ENCODE measurements at places on chromosomes 1 and 21. TPM values are rescaled to one million over a fixed set of nuclear protein-coding genes. Genes with fewer than 3 reads are reported as not detected.

Gene PGBD2
- total RNA-seq, result 4.1 TPM

Gene PTPN22
- total RNA-seq, result 74.6 TPM

- peaks cover 72% of the 10 kb centered on the region for H3K4me1 ChIP-seq
- no peaks in the 10 kb centered on the region for H3K27me3 ChIP-seq
- H3K27ac ChIP-seq, result peak overlapping the region; percentile 93
Measured at GRCh38 chr1:101264697-101265096, 27.9 kb downstream of the S1PR1 start.

DNA sequence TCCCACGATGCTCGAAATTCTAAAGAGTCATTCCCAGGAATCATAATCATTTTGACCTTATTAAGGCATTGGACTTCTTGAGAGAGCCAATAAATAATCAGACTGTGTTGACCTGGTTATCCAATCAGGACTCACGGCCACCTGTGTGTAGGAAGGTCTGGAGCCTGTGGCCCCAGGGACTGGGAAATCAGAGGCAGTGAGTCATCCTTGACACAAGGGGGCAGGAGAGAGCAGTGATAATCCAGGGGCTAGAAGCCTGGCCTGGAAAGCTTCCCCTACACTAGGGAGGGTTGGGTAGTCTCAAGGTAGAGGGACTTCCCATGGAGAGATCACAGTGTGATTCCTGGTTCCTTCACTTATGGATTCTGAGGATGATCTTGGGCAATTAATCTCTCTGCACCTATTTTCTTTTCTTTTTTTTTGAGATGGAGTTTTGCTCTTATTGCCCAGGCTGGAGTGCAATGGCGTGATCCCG, 4.7 kb downstream of the MR1 start:
- H3K36me3 ChIP-seq, result peaks cover 50% of the 10 kb centered on the region
- H3K4me1 ChIP-seq, result peaks cover 75% of the 10 kb centered on the region
- H3K4me3 ChIP-seq, result no peak overlapping the region

DNA sequence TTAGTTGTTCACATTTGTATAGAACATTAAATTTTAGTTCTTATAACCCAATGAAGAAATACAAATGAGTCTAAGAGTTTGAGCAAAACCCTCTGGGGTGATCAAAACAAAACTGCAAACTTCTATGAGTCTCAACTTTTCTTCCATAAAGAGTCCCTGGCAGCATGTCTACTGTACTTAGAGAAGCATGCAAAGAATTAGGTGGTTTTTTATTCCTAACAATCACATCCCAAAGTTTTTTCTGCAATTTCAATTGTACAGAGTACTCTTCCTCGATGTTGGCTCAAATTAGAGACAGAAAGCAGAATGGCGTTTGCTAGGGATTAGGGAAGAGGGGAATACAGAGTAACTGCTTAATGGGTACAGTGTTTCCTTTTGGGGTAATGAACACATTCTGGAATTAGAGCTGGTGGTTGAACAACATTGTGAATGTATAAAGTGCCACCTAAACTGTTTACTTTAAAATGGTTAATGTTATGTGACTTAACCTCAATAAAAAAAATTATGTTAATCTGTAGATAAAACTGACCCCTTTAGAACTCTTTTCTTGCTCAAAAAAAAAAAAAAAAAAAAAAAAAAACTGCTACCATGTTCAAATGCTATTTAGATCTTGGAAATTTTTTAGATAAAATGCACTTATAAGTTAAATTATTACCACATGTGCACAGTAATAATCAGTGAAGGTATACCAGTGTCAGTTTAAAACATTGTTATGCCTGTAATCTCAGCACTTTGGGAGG, 4.8 kb downstream of the RC3H1 start:
- peaks cover 36% of the 10 kb centered on the region for H3K4me1 ChIP-seq
- no peak overlapping the region for H3K4me3 ChIP-seq
- H3K27ac ChIP-seq, result no peak overlapping the region
- H3K36me3 ChIP-seq, result peaks cover 29% of the 10 kb centered on the region
- H3K27me3 ChIP-seq, result no peaks in the 10 kb centered on the region

DNA sequence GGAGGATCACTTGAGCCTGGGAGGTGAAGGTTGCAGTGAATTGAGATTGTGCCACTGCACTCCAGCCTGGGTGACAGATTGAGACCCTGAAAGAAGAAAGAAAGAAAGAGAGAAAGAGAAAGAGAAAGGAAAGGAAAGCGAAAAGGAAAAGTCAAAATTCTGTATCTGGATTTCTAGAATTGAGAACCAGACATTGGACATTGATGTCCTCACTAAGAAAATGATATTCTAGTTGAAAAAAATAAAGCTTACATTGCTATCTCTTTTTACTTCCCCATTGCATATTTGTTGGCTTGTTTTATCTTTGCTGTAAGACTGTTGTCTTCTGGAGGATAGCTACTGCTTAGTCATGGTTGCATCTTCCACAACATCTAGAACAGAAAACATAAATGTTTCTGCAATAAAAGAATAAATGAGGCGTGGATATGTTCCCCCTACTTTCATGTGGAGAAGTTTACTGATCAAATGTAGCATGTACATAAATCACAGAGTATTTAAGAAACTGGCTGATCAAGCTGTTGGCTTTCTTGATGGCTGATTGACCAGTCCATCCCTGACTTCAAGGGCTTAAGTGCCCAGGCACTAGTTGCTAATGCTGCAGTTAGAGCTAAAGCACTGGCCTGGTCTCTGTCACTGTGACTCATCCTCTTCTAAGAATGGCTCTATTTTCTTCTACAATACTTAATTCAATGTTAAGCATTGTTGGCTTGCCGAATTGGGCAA, 17.7 kb downstream of the CD53 start:
- H3K27me3 ChIP-seq, result no peaks in the 10 kb centered on the region
- no peak for DNase-seq
- H3K4me1 ChIP-seq, result peaks cover 92% of the 10 kb centered on the region
- H3K36me3 ChIP-seq, result peaks cover 86% of the 10 kb centered on the region
- no peak overlapping the region for H3K4me3 ChIP-seq
